Right kidney (tissue), 9 donors: ENCODE measurements at places on chromosomes 16 and 17.
A peak's percentile ranks its signal among the peaks of the same experiment; 100 is the strongest.

DNA sequence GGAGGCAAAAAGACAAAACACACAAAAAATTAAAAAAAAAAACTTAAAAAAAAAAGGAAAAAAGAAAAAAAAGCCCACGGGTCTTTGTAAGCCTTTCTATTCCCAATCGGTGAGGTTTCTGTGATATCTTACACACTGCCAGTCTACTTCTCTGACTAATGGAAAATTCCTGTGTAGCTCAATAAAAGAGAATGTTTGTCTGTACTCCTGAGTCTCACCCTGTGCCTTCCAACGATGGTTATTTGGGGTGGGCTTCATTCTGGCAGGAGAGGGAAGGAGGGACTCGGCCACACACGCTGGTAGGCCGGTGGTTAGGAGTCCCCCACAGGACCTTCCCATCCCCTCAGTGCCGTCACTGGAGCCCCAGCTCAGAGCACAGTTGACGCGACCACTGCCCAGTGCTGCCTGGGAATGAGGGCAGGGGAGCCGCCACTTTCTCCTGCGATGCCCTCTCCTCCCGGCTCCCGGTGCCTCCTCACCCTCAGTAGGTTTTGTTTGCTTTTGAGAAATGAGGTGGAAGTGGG lies 68.0 kb downstream of the AMFR start:
- peak; percentile 69 for DNase-seq

DNA sequence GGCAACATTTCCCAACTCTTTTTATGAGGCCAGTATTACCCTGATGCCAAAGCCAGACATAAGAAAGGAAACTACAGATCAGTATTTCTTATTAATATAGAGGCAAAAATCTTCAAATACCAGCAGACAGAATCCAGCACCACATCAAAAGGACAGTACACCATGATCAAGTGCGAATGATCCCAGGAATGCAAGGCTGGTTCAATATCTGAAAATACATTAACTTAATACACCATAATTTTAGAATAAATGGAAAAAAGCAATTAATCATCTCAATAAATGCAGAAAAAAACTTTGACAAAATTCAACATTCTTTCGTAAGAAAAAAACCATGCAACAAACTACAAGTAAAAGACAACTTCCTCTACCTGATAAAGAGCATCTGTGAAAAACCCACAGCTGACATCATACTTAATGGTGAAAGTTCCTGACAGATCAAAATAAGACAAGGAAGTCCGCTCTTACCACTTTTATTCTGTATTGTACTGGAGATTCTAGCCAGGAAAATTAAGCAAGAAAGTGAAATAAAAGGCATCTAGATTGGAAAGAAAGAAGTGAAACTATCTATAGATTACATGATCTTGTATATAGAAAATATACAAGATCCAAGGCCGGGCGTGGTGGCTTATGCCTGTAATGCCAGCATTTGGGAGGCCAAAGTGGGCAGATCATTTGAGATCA lies 26.4 kb upstream of the MAPK3 start:
- no peak for DNase-seq

DNA sequence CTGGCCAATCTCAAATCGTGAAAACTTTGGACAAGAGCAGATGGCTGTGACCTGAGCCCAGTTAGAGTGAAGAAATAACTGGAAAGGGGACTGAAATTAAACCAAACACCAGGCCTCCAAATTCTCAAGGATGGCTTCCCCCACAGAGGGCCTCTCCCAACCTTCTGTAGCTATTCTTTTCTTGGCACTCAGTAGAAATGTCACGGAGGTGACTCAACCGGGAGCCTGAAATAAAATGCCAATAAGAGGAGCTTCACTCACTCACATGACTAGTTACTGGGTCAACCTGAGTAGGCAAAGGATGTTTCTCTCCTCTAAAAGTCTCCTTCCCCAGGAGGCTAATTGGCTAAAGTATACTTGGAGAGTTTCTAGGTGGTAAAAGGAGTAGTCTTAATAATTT lies 230.7 kb downstream of the MAF start:
- no peak for DNase-seq

DNA sequence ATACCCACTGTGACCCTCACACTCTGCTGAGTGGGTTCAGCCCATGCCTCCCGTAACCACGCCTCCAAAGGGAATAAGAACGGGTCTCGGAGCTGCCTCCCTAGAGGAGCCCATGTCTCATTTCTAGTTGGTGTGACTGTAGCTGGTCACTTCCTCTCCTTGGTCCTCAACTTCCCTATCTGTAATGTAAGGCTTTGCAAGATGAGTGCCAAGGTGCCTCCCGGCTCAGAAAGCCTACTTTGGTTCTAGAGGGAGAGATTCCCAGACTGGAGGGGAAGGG lies 20.8 kb downstream of the C16orf74 start:
- no peak for DNase-seq

GRCh38 chr17:40062329-40063186 lies at the start of gene THRA:
Gene THRA, plus strand, starts transcription at chr17:40062965. Its CDS starts 11,524 bp downstream, at chr17:40074489.
- peak; percentile 51 for DNase-seq

- no peak for DNase-seq
Observed at GRCh38 chr16:81928975-81929374, 82.3 kb downstream of the SDR42E1 start.

GRCh38 chr16:31130899-31131298 lies 4.6 kb downstream of the PRSS8 start:
- DNase-seq = no peak

GRCh38 chr17:40520991-40521453 lies 19.6 kb upstream of the TNS4 start:
- DNase-seq = no peak

GRCh38 chr17:14398766-14399165 lies 97.9 kb downstream of the HS3ST3B1 start:
- DNase-seq = no peak

DNA sequence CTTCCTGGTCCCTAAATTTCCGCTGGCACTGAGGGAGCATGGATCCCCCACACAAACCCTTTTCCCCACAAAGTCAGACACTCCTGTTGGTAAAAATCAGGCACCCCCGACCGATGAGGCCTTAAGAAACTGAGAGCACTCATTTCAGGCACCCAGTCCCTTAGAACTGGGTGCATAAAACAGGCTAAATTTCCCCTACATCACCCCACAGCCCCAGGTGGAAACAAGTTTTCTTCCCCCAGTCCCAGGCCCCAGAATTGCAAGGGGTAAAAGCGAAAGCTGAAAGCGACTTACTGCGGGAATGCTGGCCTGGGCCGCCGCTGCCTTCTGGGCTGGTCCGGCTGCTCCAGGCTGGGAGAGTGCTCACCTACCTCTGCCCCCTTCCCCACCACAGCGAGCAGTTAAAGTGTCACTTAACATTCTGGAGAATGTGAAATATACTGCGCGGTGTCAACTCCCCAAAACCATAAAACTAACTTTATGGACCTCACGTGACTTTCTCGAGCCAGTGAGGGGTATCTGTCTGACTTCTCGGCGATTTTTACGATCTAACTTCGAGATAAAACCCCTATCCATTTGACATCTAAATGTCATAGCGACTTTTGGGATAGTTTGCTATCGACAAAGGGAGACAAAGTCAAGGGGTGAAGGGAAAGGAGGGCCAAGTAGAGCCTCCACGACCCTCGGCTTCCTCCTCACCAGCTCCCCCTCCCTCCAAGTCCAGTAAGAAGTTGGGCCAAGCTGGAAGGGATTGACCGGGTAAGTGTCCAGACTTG lies at the start of gene HOXB3:
TSS of gene HOXB3 (minus strand) at position 411 of the 776 bp plus-strand sequence. CDS start 37,767 bp downstream, outside the sequence.
- DNase-seq = peak; percentile 85

DNA sequence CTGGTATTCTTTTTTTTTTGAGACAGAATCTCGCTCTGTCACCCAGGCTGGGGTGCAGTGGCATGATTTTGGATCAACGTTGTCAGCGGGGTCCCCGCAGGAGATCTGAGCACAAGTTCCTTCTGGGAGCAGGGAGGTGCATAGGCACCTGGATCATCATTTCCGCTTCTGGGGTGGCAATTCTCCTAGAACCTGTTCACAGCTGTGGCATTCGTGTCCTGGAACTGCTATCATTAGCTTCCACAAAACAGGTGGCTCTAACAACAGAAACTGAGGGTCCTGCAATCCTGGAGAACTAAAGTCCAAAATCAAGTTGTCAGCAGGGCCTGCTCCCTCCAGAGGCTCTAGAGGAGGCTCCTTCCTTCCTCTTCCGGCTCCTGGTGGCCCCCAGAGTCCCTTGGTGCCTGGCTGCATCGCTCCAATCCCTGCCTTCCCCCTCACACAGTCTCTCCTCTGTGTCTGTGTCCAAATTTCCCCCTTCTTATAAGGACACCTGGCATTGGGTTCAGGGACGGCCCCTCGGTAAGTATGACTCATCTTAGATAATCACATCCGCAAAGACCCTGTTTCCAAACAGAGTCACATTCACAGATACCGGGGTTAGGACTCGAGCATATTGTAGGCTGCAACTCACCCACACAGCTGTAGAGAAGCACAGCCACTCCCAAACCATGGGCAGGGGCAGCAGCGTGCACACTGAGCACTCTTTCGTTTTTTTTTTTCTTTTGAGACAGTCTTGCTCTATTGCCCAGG lies 43.5 kb upstream of the KLHDC4 start:
- DNase-seq = no peak

DNA sequence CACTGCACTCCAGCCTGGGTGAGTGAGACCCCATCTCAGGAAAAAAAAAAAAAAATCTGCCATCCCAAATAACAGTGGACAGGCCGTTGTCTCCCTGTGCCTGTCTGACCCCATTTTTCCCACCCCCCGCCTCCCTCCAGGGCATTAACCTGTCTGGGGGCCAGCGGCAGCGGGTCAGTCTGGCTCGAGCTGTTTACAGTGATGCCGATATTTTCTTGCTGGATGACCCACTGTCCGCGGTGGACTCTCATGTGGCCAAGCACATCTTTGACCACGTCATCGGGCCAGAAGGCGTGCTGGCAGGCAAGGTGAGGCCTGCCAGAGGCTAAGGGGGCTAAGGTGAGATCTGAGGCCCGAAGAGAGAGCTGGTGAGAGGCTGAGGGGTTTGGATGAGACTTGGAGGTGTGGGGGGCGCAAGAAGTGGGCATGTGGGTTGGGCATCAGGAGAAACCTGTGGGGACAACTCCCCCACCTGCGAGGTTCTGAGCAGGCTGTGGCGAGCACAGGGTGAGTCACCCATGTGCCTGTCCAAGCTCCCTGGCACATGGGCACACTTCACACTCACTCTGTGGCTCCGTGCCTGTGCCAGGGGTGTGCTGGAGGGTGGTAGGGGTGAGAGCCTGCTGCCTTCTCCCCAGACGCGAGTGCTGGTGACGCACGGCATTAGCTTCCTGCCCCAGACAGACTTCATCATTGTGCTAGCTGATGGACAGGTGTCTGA lies 34.7 kb downstream of the ANKRD40 start:
- DNase-seq = no peak

DNA sequence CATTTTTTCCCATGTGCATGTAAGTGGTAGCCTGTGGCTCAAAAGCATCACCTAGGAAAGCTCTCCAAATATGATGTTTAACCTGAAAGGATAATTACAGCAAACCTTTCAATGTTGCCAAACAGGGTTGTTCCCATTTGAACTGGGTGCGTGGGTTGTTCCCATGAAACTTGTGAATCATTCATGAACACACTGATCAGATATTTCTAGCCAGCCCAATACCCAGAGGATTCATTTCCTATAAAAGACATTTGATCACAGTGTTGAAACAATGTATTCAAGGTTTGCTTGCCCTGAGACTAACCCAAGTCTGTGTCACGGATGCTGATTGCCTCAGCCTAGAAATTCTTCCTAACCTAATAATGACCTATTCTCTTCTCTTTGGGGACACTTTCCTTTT lies 12.9 kb downstream of the KRT39 start:
- no peak for DNase-seq

DNA sequence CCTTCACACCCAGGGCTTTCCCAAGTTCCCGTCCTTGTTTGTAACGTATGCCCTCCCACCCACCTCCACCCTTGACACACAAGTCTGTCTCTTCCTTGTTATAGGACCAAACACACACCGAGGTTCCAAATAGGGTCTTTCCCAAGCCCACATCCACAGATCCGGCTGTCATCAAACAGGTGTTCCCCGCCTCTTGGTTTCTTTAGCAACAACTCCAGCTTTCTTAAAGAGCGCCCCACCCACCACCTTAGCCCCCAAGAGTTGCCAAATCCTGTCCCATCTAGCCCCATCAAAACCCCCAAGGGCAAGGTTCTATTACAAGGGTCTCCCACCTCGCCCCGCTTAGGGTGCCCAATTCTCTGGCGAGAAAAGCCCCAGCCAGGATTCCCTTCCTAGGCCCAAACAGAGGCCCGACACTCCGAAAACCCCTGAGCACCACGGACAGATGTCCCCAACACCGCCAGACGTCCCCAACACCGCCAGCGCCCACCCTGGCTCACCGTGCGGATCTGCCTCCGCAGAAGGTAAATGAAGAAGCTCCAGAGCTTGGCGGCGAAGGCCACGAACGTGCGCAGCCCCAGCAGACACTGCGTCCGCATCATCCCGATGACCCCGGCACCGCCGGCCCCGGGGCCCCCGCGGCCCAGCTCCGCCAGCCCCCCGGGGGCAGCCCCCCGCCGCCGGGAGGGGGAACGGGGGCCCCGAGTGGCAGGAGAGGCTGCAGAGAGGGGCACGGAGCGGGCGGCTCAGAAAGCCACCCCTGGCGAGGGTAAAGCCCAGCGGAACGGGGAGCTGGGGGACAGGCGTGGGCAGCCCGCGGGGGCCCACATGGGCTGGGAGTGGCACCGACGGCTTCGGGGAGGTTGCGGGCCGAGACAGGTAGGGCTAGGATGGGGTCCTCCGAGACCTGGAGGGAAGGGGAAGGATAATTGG lies 573 bp downstream of the CTDNEP1 start:
- DNase-seq = peak; percentile 51

GRCh38 chr17:13337864-13338371 lies 263.8 kb downstream of the HS3ST3A1 start:
- peak; percentile 47 for DNase-seq

DNA sequence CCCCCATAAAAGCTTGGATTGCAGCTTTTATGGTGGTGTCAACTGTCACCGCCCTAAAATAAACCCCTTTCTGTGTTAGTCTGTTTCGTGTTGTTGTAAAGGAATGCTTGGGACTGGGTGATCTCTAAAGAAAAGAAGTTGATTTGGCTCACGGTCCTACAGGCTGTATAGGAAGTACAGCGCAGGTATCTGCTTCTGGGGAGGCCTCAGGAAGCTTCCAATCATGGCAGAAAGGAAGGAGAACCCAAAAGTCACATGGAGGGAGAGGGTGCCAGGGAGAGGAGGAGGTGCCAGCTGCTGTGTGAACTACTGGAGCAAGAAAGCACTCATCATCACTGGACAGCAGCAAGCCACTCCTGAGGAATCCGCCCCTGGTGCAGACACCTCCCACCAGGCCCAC lies 5.9 kb upstream of the CACNA1H start:
- DNase-seq = no peak

- no peak for DNase-seq
Observed at GRCh38 chr17:33438578-33438977, 145.5 kb upstream of the ASIC2 start.

- peak; percentile 85 for DNase-seq
Observed at GRCh38 chr17:42675965-42676423, 800 bp downstream of the PLEKHH3 start.

DNA sequence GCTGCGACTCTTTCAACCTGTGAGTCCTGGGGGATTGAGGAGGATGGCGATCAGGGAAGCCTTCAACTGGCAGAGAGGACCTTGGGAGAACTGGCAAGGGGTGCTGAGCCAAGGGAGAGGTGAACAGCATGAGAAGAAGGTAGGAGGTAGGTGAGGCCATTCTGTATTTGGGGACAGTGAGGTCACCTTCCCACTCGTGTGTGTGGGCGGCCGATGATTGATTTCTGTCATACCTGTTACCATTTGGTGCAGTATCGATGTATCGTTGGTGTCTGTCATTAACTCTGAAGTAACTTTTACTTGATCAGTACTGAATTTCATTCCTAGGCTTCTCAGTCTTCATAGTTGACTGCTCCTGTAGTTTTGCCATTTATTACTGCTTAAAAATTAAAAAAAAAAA lies 3.8 kb downstream of the ARSG start:
- no peak for DNase-seq

GRCh38 chr17:35743626-35744328 lies 9.3 kb downstream of the GAS2L2 start:
- no peak for DNase-seq
